PC-3 (cell line): ENCODE measurements at places on chromosomes 5 and 9. TPM values are rescaled to one million over a fixed set of nuclear protein-coding genes. Genes with fewer than 3 reads are reported as not detected.

GRCh38 chr5:191036-191948 is at the start of gene LRRC14B:
TSS of gene LRRC14B (plus strand) at chr5:191495. CDS start at chr5:191539, 44 bp downstream.
- DNase-seq: no peak

- no peak for DNase-seq
These were observed 637.2 kb downstream of the PDE4D start for GRCh38 chr5:59256331-59256730.

GRCh38 chr5:59786334-59786805 is 107.2 kb downstream of the PDE4D start:
- peak; percentile 81 for DNase-seq

DNA sequence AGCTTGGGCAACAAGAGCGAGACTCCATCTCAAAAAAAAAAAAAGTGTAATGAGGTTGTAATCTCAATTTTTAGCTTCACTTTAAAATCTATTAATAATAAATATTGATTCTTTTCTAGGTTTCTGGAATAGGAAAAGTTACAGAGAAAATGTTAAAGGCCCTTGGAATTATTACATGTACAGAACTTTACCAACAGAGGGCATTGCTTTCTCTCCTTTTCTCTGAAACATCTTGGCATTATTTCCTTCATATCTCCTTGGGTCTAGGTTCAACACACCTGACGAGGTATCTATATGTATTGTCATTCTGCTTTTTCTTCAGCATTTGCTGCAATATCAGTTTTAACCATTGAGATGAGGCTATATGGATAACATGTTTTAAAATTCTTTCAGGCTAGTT is 26.6 kb upstream of the ANKDD1B start:
- peak; percentile 52 for DNase-seq

- no peak for DNase-seq
These were observed 380.8 kb upstream of the CDH18 start for GRCh38 chr5:20368571-20369517.

DNA sequence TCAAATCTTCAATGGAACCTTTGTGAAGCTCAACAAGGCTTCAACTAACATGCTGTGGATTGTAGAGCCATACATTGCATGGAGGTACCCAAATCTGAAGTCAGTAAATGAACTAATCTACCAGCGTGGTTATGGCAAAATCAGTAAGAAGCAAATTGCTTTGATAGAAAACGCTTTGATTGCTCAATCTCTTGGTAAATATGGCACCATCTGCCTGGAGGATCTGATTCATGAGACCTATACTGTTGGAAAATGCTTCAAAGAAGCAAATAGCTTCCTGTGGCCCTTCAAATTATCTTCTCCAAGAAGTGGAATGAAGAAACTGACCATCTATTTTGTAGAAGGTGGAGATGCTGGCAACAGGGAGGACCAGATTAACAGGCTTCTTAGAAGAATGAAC is 54.7 kb upstream of the TTC39B start:
- no peak for DNase-seq

GRCh38 chr9:123338710-123339665 is 17.0 kb upstream of the CRB2 start:
- DNase-seq: no peak

DNA sequence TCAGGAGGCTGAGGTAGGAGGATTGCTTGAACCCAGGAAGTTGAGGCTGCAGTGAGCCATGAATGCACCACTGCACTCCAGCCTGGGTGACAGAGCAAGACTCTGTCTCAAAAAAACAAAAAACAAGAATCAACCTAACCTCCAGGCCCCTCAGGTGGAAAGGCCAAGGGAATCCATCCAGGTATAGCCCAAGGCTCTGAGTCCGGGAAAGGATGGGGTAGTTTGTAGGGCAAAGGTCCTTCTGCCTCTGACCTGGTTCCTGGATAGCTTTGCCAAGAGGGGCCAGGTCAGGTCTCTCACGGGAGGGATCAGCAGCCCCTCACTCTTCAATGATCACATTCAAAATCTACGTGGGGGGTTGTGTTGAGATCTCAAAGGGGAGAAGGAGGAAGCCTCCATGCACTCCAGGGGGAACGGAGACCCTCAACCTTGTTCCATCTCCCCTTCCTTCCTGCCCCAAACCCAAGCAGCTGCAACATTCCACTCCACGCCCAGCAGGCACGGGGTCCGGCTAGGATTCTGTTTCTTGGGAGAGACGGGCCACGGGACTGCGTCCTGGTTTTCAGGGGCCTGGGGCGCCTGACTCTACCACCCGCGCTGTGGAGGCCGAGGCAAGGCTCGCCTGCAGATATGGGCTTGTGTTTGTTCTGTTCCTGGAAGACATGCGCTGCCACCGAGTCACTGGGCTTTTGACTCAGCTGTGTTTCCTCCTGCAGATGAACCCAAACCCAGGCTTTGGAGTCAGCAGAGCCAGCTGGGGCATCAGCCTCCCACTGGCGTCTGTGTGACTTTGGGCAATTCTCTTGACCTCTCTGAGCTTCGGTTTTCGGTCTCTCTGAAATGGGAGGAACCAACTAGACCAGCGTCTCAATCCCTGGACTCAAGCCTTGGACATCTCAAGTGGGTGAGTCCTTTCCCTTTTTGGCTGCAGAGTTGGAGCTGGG is 35.5 kb downstream of the PLPP7 start:
- no peak for DNase-seq

- no peak for DNase-seq
These were observed 7.5 kb downstream of the PLPP7 start for GRCh38 chr9:131296906-131297500.

- DNase-seq: peak; percentile 41
These were observed 30.6 kb upstream of the ADAMTS6 start for GRCh38 chr5:65512170-65512937.

DNA sequence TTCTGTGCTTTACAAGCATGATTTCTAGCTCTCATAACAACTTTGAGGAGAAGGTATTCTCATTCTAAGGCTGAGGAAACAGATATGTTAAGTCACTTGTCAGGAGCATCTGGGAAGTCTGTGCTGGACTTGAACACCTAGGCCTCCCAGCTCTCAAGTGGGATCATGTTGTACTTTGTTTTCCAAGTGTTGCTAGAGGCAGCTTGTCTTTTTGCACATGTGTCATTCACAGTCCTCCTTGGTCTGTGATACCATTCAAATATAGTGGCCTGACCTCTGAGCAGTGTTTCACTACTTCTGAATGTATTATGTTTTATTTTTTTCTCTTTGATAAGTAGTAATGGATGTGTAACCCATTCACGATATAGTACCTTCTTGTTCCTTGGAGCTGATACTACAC is 21.2 kb downstream of the ZSWIM6 start:
- no peak for DNase-seq

The SLC25A48 gene
- not detected in 2 replicates for total RNA-seq

DNA sequence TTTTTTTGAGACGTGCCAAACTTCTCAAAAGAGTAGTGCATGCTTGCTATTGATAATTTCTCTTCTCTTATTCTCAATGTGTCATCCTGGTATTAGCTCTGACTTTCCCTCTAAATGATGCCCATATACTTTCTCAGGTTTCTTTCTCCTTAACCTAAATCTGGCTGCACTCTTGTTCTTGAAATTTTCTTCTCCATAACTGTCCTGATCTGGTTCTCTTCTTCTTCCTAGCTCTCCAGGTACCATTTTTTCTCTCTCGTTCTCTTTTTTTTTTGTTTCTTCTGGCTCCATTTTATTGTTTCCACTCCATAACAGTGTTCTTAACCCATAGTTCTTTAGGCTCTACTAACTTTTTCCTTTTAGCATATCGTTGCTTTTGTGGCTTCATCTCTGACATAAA is 47.9 kb downstream of the ACTBL2 start:
- DNase-seq: no peak

DNA sequence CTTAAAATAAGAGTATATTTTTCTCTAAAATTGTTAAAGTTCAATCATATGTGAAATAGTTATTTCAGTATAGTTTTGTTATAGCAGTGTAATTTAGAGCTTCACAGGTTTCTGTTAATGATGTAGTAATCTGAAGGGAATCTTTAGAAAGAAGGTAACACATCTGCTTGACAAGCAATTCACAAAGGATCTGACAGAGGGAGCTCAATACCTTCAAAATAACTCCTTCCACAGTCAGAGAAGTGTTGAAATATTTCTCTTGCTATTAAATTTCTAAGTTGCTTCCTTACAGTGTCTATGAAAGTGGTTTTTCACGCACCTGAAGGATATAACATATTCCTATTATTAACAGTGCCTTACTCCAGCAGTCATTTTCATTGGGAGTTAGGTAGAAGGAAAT is 44.9 kb downstream of the SLC25A51 start:
- peak; percentile 7 for DNase-seq

GRCh38 chr9:126666155-126666803 is 52.6 kb downstream of the LMX1B start:
- DNase-seq: no peak

- DNase-seq: peak; percentile 3
These were observed 703 bp downstream of the ISCA1 start for GRCh38 chr9:86281593-86282076.

- peak; percentile 69 for DNase-seq
These were observed 14.3 kb downstream of the PTPA start for GRCh38 chr9:129125478-129125877.

The PRDM9 gene
- total RNA-seq: 0.11 and 0.12 TPM in 2 replicates

The XRCC4 gene
- 11.5 and 13.8 TPM in 2 replicates for total RNA-seq

- DNase-seq: no peak
These were observed 177.0 kb downstream of the MSX2 start for GRCh38 chr5:174901336-174901735.

The OTP gene
- not detected in 2 replicates for total RNA-seq

DNA sequence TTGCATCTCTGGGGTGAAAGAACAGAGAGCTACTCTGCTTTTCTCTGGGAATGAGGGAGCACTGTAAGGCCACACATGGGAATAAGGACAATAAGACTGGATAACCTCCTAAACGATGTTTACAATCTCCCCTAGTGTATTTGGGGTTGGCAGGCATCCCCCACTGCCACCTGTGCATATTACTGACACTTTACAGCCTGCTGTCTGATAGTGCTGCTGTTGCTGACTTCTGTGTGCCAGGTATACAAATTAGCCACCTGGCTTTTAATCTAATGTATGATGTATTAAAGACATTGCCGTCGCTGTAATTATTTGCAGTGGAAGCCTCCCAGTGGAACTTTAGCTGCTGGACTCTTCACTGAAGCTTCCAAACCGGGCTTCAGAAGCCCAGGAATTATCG is 4.4 kb upstream of the SHISAL2B start:
- no peak for DNase-seq

The RMRP gene
- total RNA-seq: 23,421 and 36,790 TPM in 2 replicates

GRCh38 chr5:147882586-147883313 is 4.2 kb downstream of the SCGB3A2 start:
- DNase-seq: no peak

- no peak for DNase-seq
These were observed 493.2 kb upstream of the KLF4 start for GRCh38 chr9:107982745-107983144.

DNA sequence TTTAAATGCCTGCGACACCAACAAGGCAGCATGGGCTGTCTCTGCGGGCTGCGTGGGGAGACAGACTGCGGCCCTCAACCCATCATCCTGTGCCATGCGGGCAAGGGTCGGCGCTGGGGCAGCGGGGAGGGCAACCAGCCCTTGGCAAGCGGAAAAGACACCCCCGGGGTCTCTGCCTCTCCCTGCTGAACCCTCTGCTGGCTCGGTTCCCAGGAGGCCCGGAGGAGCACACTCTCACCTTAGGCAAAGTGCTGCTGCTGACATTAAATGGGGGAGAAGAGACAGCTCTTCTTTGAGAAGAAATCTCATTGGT is 129.6 kb upstream of the PPP1R26 start:
- DNase-seq: no peak

The SLC6A18 gene
- not detected in 2 replicates for total RNA-seq

The KCNT1 gene
- total RNA-seq: not detected in 2 replicates

The COL5A1 gene
- 10.6 and 15.4 TPM in 2 replicates for total RNA-seq

DNA sequence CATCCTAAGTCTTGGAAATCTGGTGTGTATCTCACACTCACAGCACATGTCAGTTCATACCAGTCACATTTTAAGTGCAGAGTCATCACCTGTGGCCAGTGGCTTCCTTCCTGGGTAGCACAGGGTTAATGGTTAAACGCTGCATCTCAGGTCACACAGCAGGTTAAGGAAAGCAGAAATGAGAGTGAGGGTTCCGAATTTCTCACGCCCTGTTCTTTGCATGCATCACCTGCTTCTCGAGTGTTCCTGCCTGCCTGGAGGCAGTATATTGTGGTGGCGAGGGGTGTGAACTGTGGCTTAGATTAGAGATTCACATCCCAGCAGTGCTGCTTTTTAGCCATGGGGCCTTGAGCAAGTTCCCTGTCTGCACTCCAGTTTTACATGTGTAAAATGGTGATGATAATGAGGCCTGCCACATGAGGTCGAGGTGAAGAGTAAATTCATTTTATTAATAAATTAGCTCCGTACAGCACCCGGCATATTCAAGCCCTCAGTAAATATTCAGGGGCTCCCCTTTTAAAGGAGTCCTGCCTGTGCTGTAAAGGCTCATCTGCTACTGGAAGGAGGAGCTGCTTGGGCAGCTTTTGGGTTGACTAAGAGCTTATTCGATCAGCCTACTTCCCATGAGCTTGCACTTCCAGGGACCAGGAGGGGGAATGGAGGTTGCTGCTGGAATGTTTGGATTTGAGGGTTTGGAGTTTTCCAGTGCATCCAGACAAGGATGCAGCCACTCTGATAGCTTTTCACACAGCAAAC is 61.1 kb upstream of the SAP30L start:
- DNase-seq: no peak

The KIF24 gene
- total RNA-seq: 4.7 and 5.0 TPM in 2 replicates

DNA sequence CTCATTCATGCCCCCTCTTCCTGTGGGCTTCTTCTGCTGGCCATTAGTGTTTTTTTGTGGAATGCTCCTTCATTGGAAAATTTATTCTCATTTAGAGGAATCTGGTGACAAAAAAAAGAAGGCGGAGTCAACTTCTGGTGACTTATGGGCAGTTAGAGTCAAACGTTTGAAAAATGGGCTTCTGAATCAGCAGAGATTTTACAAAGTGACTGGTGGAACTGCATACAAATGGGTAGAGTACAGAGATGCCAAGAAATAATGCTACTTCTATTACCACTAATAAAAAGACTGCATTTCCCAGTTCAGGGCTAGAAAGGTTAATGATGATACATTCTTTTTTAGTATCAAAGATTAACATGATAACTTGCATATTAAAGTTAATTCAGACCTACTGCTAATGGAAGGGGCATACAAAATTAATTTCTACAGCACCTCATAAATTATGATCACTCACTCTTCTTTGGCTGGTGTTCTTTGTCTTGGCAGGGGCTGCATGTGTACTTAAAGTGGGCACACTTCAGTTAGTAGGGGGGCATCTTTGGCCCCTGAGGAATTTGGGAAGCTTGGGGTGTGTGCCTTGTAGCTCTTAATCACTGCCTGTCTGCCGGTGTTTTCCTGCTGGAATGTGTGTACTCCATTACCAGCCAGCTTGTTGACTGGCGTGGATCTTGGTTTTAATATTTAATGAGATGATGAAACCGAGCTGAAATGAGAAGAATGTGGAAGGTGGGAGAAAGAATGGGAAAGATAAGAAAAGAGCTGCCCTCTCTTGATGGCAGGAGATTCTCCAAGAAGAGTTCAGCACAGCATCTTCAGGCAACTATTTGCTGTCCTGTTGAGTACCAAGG is 148.9 kb downstream of the DOCK2 start:
- peak; percentile 32 for DNase-seq

The IL9 gene
- not detected in 2 replicates for total RNA-seq

The SPATA31A3 gene
- not detected in 2 replicates for total RNA-seq

GRCh38 chr9:4553951-4554381 is 63.7 kb downstream of the SLC1A1 start:
- DNase-seq: peak; percentile 7

DNA sequence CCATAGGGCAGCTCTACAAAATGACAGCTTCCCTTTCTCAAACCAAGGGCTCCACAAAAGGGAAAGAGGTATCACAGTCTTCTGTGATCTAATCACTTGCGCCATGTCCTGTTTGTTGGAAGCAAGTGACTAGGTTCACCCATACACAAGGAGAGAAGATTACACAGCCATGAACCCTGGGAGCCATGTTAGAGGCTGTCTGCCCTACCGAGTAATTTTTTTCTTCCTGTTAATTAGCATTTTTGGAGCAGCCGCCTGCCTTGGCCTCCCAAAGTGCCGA is 33.2 kb upstream of the GOLPH3 start:
- no peak for DNase-seq
